NCI-H446 treated with DMSO at 0.1 percent for 48 hours (cell line): ENCODE measurements at places on chromosomes 3 and 15.

DNA sequence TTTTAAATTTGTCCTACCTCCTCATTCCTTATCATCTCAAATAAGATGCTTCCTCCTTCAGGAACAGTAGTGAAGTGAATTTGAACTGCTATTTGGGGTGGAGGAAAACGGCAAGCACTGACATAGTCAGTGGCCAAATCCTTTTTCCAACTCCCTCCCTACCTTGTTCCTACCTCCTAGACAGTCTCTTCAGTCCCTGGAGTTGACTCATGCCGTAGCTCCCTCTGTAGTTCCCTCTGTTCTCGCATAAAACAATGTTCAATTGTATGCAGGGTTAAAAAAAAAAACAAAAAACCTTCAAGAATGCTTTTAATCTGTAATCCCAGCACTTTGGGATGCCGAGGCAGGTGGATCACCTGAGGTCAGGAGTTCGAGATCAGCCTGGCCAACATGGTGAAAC lies 1.4 kb downstream of the UBR1 start:
- DNase-seq = no peak

- no peak for DNase-seq
These were observed 221.3 kb downstream of the DTWD1 start for GRCh38 chr15:49842031-49842730.

DNA sequence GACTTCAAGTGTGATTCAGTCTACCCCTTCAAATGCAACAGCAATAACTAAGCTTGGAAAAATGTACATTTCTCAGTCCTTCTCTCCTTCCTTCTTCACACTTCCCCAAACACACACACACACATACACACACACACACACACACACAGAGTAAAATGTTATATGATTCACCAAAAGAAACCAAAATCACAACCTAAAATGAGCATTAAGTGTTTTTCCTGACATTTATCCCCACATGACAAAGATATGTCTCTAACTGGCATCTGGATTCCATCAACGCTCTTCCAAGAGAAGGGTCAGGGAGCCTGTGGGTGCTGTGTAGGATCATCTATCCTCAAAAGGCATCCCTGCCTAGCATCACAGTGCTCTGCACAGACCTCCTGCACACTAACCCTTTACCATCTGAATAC lies 21.0 kb downstream of the PDZRN3 start:
- DNase-seq = no peak

DNA sequence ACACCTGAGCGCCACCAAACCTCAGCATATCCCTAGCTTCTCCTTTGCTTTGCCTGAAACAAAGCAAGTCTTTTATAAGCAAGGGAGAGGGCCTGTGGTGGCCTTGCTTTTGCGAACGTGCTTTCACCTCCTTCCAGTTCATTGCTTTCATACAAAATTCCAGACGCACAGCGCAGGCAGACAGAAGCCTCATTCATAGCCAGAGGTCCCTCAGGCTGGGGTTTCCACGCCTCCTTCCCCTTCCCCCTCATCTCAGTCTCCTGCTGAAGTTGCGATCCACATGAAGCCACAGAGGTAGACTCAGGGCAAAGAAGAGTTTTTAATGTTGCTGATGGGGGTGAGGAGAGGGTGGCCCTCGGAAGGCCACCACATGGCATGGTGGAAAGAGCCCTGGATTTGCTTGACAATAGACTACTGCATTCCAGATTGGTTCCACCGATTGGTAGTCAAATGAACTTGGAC lies 59.4 kb upstream of the FLNB start:
- DNase-seq = no peak

- no peak for DNase-seq
These were observed 279.0 kb upstream of the EPHA3 start for GRCh38 chr3:88828466-88828865.

DNA sequence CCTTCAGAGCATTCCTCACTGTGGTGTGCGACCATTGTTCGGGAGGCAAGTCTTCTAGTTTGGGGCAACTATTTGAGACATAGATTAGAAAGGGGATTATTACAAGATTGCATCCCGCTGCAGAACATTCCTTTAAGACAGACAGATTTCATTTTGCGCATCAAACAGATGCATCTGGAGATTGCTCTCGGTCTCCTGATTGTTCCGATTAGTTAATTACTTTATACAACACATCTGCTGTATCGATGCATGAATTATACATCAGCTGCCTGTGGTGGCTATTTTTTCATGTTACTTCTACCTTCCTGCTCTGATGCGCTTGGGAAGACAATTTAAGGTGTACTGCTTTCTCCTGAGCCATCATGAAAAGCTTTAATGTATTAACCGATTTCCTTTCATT lies 10.0 kb downstream of the SATB1 start:
- no peak for DNase-seq

DNA sequence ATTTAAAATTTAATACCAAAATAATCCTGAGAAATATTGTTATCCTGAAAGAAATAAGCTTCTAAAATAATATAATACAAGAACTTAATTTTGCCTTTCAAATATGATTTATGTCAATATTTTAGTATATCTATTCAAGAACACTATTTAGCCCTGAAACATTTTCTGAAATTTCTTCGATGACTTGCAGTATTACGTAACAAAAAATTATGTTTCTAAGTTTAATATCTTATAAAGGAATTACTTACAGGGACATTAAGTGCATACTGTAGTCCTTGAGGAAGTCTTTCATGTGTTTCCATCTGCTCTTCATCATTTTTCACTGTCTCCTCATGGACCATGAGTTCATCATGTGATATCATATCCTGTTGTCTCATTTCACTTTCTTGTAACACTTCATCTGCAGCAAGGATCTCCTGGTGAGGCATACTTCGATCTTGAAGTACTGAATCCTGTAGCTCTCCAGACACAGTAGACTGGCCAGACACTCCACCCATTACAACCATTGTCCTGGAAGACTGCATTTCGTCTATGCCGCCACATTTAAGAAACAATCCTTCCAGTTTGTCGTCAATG lies 62.0 kb downstream of the ZNF148 start:
- DNase-seq = no peak

DNA sequence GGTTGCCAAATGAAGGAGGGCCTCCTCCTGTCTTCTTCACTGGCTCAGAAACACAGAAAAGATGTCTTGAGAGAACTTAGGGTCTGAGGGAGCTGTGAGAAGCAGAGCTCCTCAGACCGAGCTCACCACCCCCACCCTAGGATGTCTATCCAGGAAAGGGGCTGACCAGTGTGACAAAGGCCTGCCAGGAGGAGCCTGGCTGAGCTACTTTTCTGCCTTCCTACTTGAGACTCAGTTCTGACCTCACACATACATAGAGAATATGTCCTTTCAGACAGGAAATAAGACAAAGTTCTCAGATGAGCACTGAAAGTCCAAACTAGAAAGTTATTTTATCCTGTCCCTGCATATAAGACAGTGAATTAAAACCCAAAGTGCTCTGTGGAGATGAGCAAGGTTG lies 54.5 kb downstream of the KIF9 start:
- DNase-seq = no peak

GRCh38 chr3:100697172-100697571 lies 12.1 kb upstream of the TFG start:
- no peak for DNase-seq
